Calu3 (cell line): ENCODE measurements at places on chromosomes 6 and 20. TPM values are rescaled to one million over a fixed set of nuclear protein-coding genes. Genes with fewer than 3 reads are reported as not detected.
A peak's percentile ranks its signal among the peaks of the same experiment; 100 is the strongest.

GPX5 gene
- not detected in 2 replicates for total RNA-seq

HSPA12B gene
- total RNA-seq, result not detected in 2 replicates

DEF6 gene
- total RNA-seq, result 15.4 and 18.5 TPM in 2 replicates

TSHZ2 gene
- total RNA-seq, result not detected in 2 replicates

ELOVL5 gene
- total RNA-seq, result 95.7 and 114 TPM in 2 replicates

CD24 gene
- total RNA-seq, result 1,415 and 1,595 TPM in 2 replicates

FAM209B gene
- total RNA-seq, result not detected in 2 replicates

HLA-DOB gene
- 0.97 and 2.2 TPM in 2 replicates for total RNA-seq

LBP gene
- not detected in 2 replicates for total RNA-seq

TCP11 gene
- not detected in 2 replicates for total RNA-seq

TREML2 gene
- not detected in 2 replicates for total RNA-seq

KHDRBS2 gene
- total RNA-seq, result not detected in 2 replicates

GRCh38 chr6:133201231-133201630 lies 39.9 kb upstream of the EYA4 start:
- no peak for DNase-seq

DNA sequence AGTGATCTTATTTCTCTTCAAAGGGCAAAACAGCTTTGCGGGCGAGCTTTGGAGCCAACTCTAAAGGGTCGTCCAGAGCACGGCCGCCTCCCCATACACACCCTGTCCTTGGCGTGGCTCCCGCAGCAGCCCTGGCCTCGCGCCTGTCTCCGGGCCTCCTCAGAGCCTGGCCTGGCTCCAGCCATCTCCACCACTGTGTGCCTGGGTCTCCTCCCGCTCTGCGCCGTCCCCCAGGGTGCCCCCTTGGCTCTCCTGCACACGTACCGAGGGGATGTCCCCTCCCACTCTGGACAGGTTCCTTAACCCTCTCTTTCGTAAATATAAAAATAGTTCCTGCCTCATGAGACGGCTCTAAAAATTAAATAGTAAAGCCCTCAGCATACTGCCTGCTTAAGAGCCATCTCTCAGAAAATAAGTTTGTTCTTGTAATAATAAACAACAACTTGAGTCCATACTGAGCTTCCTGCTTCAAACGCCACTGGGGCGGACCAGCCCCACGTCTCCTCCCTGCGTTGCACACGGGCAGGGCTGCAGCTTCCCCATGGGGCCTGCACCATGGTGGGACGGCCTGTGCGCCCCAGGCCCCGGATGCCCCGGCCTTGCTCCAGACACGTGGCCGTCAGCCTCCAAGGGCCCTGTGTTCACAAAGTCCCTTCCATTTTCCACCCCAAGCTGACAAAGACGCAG lies 226.2 kb downstream of the TTLL2 start:
- no peak for DNase-seq

DNA sequence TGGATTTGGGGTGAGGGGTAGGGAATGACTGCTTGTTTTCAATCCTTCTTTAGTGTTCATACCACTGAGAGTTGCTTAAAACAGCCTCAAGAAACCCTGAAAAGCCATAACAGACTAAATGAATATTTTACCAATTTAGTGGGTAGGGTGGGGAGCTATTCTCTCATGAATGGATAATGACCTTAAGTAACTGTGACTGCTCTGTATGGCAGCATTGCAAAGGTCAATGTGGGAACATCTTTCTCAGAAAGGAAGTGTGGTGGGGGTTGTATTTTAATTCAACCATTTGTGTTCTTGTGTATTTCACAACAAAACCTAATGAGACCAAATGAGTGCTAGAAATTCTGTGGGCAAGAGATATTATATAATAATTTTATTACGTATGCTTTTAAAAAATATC lies 55.7 kb downstream of the PHACTR2 start:
- no peak for DNase-seq

- DNase-seq, result no peak
These were observed 3.3 kb upstream of the COL11A2 start for GRCh38 chr6:33195304-33196165.

DNA sequence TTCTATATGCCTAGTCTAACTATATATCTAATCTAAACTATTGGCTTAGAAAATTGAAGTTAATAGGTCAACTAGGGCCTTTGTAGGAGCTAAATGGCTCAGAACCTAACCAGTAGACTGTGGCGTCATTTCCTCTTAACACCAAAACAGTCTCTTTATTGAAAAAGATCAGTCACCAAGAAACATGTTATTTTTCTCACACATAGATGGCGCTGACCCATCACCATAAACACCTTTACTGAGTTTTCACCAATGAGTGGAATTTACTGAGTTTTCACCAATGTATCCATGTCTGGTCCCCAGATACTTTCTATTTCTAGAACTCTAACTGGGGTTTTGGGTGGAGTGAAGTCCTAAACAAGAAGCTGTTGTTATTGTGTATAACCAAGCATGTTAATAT lies 636.0 kb downstream of the BCKDHB start:
- DNase-seq, result peak; percentile 13

DNA sequence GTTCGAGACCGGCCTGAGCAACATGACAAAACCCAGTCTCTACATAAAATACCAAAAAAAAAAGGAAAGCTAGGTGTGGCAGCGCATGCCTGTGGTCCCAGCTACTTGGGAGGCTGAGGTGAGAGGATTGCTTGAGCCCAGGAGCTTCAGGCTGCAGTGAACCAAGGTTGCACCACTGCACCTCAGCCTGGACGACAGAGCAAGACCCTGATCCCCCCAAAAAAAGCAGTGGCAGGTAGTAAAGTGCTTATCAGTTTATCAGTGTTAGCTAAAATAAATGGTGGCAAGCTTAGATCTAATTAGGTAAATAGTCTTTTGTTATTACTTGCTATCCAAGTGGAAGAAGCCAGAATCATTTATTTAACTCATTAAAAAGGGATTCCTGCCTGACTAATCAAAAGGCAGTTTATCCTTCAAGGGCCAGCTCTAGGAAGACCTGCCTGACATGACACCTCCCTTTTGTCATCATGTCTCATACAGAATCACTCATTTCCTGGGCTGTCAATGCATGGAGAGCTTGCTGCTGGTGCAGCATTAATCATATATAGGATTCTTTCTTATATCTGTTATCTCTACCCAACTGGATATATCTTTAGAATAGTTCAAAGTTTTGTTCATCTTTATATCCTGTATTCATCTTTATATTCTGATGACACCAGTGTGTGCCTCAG lies 9.6 kb downstream of the DSTN start:
- no peak for DNase-seq

- no peak for DNase-seq
These were observed 45.2 kb upstream of the RSPO3 start for GRCh38 chr6:127073222-127073621.

DNA sequence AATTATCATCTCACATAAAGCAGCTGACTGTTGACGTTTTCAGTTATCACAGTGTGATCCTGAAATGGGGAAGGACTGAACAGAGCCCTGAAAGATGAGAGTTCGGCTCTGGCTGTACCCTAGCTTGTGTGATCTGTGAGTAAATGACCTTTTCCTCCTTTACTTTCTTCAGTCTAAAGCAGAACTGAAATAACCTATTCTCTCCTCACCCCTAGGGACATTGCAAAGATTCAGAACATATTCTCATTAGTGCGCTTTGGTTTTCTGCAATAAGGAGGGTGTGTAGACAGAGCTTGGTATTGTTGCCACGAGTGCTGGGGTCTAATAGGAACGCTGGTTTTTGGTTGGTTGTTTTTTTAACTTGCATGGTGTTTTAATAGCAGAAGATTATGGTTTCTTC lies 16.7 kb downstream of the FARS2 start:
- DNase-seq, result no peak

DNA sequence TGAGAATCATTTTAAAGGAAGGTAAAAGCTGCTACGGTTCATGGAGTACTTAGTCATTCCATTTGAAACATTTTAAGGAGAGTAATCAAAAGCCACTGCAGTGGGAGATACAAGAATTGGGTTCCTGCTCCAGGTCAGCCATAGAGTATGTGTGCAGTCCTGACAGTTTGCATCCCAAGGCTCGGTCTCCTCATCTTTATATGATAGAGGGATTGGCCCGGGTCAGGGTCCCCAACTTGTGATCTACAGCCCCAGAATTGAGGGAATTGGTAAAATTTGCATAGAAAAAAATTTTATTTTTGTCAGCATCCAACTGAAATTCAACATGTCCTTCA lies 147.4 kb upstream of the PRND start:
- no peak for DNase-seq

- peak; percentile 28 for DNase-seq
These were observed 238.0 kb upstream of the MAN1A1 start for GRCh38 chr6:119587537-119587936.

GRCh38 chr6:51559059-51559458 lies 528.4 kb downstream of the PKHD1 start:
- DNase-seq, result peak; percentile 30

GRCh38 chr6:25441663-25442270 lies 162.6 kb downstream of the CARMIL1 start:
- DNase-seq, result no peak

GRCh38 chr20:14617123-14617522 lies 279.7 kb upstream of the FLRT3 start:
- DNase-seq, result no peak

DNA sequence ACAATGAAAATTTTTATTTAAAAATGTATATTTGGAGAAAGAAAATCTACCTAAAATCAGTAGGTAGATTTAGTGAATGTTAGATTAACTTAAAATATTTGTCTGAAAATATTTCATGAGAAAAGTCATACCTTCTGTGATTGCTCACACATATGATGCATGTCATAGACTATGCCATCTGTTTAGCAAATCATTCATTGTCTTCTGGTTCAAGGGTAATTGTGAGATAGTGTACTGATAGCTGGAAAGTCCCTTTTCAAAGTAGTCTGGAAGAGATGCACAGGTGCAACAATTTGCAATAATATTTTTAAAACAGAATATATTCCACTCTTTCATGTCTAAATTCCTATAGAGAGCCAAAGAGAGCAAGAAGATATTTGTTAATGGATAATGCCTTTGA lies 21.0 kb upstream of the RNF217 start:
- no peak for DNase-seq

GRCh38 chr20:53402233-53403005 lies 191.2 kb downstream of the ZNF217 start:
- no peak for DNase-seq

GRCh38 chr6:3696525-3697088 lies 54.9 kb downstream of the PXDC1 start:
- DNase-seq, result no peak

- no peak for DNase-seq
These were observed 210.9 kb downstream of the SLC24A3 start for GRCh38 chr20:19423097-19423899.

GRCh38 chr6:42402184-42402583 lies 49.5 kb downstream of the TRERF1 start:
- no peak for DNase-seq

GRCh38 chr6:3499603-3500002 lies 42.8 kb upstream of the SLC22A23 start:
- DNase-seq, result no peak

GRCh38 chr6:31797588-31797987 lies 2.0 kb upstream of the VARS1 start:
- DNase-seq, result no peak

DNA sequence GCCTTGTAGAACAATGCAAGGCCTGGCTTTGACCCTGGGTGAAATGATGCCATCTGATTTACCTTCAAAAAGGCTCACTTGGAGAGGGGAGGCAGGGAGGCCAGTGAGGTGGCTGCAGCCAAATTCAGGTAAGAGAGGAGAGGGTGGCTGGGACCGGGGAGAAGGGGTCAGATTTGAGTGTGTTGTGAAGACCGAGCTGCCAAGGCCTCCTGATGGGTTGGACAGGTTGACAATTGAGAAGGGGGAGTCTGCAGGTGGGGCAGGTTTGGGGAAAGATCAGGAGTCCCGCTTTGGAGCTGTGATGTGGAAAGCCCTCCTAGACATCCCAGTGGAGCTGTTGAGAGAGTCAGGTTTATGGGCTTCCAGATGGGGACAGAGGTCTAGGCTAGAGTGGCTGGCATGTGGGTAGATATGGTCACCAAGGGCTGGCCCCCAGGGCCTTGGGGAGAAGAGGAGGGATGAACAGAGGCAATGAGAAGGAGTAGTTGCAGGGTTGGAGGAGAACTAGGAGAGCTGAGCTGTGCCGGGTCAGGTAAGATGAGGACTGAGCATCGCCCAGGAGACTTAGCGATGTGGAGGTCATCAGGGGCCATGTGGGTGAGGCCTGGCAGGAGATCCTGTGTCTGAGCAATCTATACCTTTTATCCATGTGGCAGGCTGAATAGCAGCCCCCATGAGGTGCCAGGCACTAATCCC lies 70.5 kb upstream of the TOX2 start:
- DNase-seq, result no peak

DNA sequence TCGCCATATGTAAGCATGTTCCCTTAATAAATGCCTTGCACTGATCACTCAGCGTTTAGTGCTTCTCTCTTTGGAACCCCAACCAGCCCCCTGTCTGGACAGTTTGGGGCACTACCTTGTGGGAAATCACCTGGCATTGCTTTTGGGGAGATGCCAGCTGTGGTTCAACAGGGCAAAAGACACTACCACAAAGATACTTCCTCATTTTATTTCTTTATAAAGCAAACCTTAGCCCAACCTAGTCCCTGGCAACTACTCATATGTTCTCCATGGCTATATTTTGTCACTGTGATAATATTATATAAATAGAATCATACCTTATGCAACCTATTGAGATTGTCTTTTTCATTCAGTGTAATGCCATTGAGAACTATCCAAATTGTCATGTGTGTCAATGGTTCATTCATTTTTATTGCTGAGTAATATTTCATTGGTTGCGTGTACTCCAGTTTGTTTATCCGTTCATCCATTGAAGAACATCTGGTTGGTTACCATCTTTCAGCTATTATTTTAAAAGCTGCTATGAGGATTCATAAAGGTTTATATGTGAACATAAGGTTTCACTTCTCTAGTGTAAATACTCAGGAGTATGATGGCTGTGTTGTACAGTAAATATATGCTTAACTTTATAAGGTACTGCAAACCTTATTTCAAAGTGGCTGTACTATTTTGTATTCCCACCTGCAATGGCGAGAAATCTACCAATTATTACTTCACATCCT lies 114.8 kb downstream of the MOXD1 start:
- DNase-seq, result no peak

- DNase-seq, result no peak
These were observed 535 bp upstream of the CCDC170 start for GRCh38 chr6:151493161-151493803.

GRCh38 chr6:160297310-160297709 lies 38.7 kb upstream of the SLC22A2 start:
- DNase-seq, result peak; percentile 59

DNA sequence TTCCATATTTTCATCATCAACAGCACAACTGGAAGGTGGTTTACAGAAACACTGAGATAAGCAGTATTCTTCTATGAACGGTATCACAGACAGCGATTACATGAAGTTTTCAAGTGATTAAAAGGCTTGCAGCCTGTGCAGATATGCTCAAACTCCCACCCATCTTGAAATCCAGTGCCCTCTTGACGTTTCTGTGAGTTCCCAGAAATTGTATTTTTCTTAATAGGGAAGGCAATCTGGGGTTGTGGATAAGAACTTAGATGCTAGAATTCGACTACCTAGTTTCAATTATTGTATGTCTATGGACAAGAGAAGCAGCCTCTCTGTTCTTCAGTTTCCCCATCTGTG lies 290.3 kb downstream of the ZNF217 start:
- DNase-seq, result no peak

GRCh38 chr6:56690519-56691285 lies 48.0 kb upstream of the DST start:
- no peak for DNase-seq

- DNase-seq, result peak; percentile 62
These were observed 28.9 kb downstream of the PREP start for GRCh38 chr6:105374010-105374420.
